ENCODE measurements at places on chromosomes 6 and 20. TPM values are rescaled to one million over a fixed set of nuclear protein-coding genes. Genes with fewer than 3 reads are reported as not detected.

Gene ADAM33
- total RNA-seq = 57.5 TPM

Gene EYA2
- 1.6 TPM for total RNA-seq

Gene KCNK5
- under 0.01 TPM for total RNA-seq

Gene NOTCH4
- 1.4 TPM for total RNA-seq

Gene ULBP1
- total RNA-seq = 0.12 TPM

Gene SLC22A3
- total RNA-seq = 2.9 TPM
